ENCODE measurements at places on chromosomes 7 and 10. TPM values are rescaled to one million over a fixed set of nuclear protein-coding genes. Genes with fewer than 3 reads are reported as not detected.
A peak's percentile ranks its signal among the peaks of the same experiment; 100 is the strongest.

GRCh38 chr7:1103009-1103788 is 15.3 kb downstream of the GPER1 start:
- no peak for DNase-seq

The KCNMA1 gene
- 10.7 TPM for total RNA-seq

GRCh38 chr7:17722798-17723197 is 217.5 kb downstream of the SNX13 start:
- no peak for DNase-seq

GRCh38 chr7:46909601-46910051 is 672.3 kb downstream of the TNS3 start:
- DNase-seq = no peak

The SSC4D gene
- 0.58 TPM for total RNA-seq

The IFIT1B gene
- total RNA-seq = 6.3 TPM

DNA sequence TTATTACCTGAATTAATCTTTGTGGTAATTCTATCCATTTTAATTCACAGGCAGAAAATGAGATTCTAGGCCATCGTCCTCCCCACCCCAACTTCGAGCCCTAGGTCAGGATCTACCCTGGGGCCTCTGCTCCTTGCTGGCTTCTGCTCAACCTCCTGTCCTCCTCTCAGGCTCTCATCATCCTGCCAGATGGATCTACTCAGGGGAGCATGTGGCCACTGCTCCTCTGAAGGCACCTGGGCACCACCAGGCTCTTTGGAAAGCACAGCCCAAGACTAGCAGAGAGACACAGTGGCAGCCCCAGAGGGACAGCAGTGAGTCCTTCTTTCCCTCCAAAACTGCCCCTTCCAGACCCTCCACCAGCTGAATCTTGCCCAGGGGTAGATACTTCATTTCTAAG is 248.2 kb downstream of the TCERG1L start:
- no peak for DNase-seq

GRCh38 chr7:99733003-99733402 is 2.0 kb downstream of the CYP3A7 start:
- no peak for DNase-seq

DNA sequence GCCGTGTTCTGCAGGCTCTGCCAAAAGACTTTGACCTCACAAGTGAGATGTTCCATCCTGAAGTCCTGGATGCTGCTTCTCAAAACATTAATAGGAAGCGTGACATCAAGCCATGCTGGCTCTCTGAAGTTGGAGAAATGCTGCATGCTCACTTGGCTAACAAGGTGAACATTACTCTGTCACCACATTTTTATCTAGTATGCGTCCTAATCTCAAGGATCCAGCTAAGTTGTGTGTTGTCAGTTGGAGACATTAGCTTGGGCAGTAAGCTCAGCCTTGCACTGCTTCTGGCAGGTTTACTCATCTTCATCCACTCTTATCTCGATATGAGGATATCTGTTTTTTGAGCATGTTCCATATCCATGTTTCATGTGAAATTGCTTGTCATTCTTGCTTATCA is 165.2 kb downstream of the SDK1 start:
- DNase-seq = no peak

The CNPY4 gene
- 21.1 TPM for total RNA-seq

DNA sequence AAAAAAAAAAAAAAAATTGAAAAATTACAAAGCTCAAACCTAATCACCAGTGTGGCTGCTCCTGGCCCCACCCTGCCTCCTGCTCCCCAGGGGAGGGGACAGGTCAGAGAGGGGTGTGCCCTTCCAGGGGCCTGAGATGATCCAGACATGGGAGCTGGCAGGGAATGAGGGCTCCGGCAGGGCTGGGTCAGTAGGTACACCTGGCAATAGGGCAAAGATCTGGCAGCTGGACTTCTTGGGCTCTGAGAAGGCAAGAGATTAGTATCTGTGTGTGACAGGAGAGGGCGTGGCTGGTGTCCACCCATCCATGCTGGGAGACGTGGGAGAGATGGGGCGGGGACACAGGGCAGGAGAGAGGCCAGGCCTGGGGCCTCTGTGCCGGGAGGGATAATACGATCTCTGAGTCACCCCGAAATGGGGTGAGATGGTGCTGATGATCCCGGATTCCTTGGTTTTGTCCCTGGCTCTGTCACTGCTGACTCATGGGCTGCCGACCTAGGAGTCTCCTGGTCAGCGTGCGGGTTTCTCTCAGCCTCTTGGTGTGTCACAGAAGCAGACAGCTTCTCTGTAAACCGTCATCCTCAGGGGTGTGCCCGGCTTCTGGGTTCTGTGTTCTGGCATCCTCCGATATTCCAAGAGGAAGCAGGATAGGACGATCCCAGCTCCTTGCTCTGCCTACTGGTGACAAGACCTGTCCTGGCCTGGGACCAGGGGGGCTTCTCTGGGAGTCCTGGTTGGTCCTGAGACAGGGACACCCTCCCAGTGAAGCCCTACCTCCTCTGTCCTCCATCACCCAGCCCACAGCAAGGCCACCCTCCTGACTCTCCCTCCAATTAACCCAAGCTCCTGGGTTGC is 8.2 kb upstream of the CLDN4 start:
- DNase-seq = no peak

The GALNT17 gene
- total RNA-seq = 65.4 TPM

DNA sequence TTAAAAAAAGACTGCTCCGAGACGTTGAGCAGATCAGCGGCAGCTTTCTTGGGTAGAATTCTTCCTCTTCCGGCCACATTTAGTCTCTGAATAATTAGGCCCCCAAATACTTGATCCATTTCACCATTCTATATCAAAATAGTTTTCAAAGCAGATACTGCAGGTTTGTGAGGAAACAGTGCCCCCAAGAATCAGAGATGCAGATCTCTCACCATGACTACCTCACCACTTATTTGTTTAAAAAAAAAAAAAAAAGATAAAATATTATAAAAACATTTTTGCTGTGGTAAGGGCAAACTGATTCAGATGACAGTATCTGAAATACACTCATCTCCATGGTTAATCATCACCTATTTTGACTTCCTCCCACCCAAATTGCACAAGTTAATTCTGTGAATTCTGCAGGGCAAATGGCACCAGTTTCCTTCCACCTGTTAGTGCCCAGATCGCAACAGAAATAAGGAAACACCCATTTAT is 210.4 kb downstream of the FAM107B start:
- no peak for DNase-seq

The KLLN gene
- 0.98 TPM for total RNA-seq

The EN2 gene
- total RNA-seq = not detected

GRCh38 chr10:77007834-77008233 is 629.8 kb downstream of the KCNMA1 start:
- DNase-seq = no peak

DNA sequence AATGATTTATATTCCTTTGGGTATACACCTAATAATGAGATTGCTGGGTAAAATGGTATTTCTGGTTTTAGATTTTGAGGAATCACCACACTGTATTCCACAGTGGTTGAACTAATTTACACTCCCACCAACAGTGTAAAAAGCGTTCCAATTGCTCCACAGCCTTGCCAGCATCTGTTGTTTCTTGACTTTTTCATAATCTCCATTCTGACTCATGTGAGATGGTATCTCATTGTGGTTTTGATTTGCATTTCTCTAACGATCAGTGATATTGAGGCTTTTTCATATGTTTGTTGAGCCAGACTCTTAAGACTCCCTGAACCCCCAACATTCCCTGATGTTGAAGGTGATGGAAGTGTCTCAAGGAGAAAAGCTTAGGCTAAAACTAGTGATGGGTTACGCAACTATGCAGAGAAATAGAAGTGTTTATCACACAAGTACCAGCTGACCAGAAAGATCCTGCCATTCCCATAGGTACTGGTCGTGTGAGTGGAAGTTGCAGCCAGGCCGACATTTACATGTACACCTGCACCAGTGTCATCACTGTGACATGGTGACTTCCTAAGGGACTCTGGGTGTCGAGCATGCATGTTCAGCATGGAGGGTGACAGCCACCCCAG is 711.2 kb upstream of the NRP1 start:
- no peak for DNase-seq

The BTBD16 gene
- 0.89 TPM for total RNA-seq

GRCh38 chr10:109875828-109876821 is 47.2 kb downstream of the XPNPEP1 start:
- peak; percentile 19 for DNase-seq

DNA sequence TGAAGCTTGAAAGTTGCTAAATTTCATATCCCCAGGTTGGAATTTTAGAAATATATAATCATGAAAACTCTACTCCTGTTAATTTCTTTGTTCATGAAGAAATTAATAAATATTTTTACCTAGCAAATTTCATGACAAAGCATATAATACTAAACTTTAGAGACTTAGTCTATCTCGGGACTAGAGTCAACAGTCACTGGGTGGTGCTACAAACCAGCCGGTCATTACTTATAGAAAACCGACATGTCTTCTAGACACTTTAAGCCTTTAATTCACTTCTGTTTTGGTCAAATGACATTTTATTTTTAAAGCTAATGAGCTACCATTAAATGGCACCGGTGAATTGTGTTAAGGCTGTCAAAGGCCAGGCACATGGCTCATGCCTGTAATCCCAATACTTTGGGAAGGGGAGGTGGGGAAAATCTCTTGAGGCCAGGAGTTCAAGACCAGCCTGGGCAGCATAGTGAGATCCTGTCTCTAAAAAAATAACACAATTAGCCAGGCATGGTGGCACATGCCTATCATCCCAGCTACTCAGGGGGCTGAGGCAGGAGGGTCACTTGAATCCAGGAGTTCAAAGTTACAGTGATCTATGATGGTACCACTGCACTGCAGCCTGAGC is 270.1 kb downstream of the CACNA2D1 start:
- no peak for DNase-seq

- DNase-seq = no peak
Measured at GRCh38 chr7:152615031-152615741, 60.8 kb downstream of the XRCC2 start.

- DNase-seq = no peak
Measured at GRCh38 chr7:42469341-42469740, 232.3 kb upstream of the GLI3 start.

DNA sequence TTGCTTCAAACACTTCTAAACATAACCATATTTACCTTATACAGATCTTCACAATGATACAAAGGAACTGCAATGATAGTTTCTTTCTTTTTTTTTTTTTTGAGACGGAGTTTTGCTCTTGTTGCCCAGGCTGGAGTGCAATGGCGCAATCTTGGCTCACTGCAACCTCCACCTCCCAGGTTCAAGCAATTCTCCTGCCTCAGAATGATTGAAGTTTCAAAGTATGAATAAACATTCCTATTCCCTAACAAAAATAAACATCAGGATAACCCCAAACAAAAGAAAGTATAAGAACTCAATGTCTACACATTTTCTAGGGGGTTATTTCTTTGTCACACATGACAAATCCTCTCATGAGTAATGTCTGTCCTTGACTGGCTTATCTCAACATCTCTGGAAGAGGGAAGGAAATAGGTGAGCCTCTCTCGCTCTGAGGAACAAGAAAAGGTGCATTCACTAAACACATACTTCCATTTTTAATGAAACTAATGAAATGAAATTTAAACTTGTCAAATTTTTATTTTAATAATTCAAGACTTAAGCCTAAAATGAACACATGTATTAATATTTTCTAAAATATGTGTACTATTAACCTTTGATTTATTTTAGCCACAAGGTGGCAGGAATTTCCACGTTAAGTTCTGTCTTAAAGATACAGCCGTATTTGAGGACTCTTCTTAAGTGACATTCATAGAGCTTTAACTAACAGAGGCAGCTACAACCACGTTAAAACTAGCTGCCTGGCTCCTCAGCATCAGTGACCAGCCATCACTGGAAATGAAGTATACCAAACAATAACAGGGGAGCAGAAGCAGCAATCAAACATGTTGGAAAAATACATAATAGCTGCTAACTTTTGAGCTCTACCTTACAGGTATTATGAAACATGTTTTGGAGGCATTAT is 58.3 kb downstream of the MALSU1 start:
- DNase-seq = no peak

The CACUL1 gene
- total RNA-seq = 48.3 TPM

DNA sequence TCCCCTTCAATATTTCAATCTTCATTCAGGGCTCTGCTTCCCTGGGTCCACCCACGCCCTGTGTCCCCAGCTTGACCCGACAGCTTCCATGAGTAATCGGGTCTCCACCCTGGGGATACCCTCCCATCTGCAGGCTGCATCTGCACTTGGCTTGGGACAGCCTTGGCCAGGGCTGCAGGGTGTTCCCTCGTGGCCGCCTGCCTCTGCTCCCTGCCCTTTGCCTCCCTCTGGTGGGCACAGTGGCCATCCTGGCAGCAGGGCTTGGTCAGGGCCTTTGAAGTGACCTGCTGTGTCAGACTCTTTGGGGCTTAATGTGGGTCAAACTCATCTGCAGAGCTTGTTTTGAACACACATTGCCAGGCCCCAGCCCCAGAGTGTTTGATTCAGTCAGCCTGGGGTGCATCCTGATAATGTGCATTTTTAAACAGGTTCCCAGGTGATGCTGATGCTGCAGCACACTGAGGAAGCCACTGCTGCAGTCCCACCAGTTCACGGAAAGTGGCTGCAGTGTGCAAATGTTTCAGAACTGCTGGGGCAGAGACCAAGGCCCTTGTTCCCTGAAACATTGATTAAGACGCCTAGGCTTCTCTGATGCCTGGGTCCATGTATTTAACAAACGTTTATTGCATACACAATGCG is 80.7 kb upstream of the SEC61G start:
- peak; percentile 76 for DNase-seq

GRCh38 chr7:128714701-128715495 is 24.3 kb upstream of the CALU start:
- no peak for DNase-seq

- no peak for DNase-seq
Measured at GRCh38 chr10:1153251-1153763, 97.1 kb downstream of the WDR37 start.

DNA sequence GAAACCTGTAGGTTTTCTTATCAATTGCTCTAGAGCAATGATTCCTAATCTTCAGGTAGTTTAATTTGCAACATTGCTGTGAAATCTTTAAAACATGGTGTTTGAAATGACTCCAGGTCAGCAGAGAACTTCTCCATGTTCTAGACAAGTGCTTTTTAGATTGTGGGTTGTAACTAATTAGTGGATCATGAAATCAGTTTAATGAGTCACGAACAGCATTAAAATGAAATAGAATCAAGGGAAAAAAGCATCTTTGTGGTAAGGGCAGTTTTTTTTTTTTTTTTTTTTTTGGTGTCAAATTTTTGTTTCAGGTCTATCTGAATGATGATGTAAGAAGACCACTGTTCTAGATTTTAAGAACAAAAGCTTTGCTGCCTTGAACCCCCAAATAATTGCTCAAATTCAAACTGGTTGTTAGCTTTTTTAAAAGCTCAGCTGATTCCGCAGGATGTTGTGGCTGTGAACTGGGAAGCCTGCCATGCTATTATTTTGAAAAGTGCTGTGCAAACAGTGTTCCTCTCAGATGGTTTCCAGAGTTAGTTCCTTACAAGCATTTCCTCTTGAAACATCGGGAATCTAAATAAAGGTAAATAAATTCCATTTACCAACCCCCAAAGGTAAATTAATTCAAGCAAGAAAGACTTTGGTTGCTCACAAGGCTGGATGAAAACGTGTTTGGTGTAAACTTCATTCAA is 13.1 kb upstream of the PDK4 start:
- DNase-seq = no peak

DNA sequence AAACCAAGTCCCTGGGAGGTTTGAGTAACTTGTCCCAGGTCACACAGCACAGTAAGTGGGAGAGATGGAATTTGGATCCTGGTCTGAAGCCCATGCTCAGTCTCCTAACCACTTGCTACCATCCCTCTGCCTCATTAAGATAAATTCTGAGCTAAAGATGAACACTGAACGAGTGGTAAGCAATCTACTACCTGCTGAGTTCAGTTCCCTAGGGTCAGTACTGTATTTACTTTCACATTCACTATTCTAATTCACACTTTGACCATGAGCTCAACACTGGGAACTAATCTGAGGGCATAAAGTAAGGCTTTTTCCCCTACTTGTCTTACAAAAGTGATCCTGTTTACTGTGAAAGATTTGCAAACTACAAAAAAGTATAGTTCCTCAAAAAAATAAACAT is 2.4 kb downstream of the UROS start:
- no peak for DNase-seq

All from sciatic nerve (tissue), 2 donors.